Stimulated activated CD4-positive, alpha-beta T cell treated with anti-CD3 and anti-CD28 coated beads, Interleukin-1b, Interleukin-23, amount 100 ng/mL, for 1 hour (primary cell): ENCODE measurements at places on chromosomes 1 and 21.

DNA sequence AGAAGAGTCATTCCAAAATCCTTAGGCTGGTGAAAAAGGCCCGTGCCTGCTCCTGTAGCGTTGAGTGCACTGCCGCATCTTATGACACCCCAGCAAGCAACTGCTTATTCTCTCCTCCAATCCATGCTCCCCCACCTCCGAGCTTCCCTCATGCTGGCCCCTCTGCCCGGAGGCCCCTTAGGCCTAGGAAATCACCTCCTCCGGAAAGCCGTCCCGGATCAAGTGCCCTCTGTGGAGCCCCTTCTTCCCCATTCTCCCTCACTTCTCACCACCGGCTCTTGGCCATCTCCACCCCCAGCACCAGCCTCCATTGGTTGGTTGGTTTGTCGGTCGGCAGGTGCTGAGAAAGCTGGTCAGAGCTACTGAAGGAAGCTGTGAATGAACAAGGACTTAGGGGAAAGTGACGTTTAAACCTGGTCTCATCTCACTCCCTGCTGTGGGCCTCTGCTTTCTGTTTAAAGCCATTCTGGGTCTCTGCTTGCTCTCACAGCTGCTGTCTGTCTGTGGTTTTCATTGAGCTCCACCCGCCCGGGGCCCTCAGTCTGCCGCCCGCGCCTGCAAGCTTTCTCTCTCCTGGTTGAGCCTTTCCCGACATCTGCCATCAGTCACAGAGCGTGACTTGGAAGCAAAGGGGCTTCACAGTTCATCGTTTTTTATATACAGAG lies 122.2 kb downstream of the KCNN3 start:
- no peak for DNase-seq

GRCh38 chr1:32716312-32717148 lies 14.0 kb upstream of the SYNC start:
- no peak for DNase-seq

DNA sequence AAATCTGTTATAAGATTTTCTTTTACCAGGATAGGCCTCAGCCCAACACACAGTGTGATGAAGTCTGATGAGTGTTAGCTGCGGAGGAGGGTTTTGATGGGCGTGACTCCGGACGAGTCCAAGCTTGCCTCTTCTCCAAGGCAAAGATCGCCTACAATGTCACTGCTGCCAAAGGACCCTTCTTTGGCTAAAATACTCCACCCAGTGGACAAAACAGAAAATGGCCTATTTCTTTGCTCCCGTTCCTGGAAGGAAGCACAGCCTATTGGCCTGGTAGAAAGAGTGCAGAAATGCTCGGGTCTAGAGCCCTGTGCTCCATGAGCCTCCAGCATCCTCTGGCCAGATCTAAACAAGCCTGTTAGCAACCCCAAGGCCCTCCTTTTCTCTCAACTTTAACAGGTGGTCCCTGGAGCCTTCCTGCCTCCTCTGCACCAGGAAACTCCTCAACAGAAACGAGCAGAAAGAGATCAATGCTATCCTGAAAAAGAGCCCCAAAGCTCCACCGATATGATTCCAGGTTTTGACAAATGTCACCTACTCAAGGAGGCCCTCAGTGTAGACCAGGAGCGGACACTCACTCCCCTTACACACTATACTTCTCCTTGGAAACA lies 3.4 kb upstream of the CASQ2 start:
- DNase-seq: no peak

- DNase-seq: no peak
Observed at GRCh38 chr1:110153407-110153950, 3.2 kb downstream of the SLC6A17 start.

DNA sequence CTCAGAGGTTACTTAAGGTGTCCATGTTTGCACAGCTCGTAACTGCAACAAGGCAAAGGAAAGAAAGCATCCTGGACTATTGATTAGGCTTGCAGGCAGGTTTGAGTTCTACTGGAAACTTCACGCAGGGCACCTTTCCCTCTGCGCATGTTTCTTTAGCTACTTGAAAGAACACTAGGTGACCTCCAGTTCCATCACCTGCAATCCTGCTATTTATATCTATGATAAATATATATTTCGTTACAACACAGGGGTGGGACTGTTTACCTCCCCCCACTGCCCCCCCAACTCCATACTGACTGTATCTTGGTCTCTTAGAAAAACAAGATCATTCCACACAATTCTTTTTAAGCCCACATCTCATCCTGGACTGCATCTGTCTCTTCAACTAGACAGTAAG lies 12.1 kb downstream of the SSBP3 start:
- DNase-seq: no peak

DNA sequence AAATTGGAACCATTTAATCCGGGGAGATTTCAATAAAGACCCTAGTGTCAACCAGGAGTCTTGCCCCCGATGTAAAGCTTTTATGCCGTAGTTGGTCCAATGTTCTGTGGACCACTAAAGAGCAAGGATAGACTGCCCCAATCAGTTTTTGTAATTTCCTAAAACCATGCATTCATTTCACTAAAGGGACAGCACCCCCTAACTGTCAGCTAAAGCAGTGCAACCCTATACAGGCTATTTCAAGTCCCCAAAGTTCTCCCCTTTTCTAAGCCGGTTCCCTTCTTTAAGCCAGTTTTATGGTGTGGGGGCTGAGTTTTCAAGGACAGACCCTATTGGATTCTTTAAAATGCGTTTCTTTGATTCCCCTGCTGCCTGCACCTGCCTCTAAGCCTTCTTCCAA lies 12.7 kb upstream of the PDPN start:
- DNase-seq: no peak

DNA sequence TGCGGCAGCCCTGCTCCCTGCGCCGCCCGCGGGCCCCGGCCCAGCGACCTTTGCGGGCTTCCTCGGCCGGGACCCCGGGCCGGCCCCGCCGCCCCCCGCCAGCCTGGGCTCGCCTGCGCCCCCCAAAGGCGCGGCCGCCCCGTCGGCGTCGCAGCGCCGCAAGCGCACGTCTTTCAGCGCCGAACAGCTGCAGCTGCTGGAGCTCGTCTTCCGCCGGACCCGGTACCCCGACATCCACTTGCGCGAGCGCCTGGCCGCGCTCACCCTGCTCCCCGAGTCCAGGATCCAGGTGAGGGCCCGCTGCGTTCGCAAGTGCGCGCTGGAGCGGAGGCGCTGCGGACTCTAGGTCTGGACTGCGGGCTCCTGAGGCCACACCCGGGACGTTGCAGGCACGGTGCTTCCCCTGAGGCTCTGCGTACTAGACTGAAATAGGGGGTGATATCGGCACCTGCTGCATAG lies 351 bp downstream of the MIXL1 start:
- DNase-seq: no peak

GRCh38 chr1:73839922-73840321 lies 358.1 kb downstream of the LRRIQ3 start:
- no peak for DNase-seq

DNA sequence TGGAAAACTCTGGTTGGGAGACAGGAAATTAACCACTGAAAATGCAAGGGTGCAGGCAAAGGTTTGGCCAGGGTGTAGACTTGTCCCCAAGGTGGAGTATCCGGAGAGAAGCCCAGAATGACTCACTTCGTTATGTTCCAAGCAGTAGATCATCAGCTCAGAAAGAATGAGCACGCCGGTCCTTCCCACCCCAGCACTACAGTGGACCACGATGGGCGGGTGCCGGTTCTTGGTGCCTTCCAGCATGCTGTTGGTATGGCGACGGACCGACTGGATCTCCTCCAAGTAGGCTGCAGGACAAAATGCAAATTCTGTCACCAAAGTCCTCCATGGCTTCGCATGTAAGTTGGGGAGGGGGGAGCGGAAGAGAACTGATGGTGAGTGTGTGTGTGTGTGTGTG lies 83.4 kb downstream of the SMYD2 start:
- no peak for DNase-seq

DNA sequence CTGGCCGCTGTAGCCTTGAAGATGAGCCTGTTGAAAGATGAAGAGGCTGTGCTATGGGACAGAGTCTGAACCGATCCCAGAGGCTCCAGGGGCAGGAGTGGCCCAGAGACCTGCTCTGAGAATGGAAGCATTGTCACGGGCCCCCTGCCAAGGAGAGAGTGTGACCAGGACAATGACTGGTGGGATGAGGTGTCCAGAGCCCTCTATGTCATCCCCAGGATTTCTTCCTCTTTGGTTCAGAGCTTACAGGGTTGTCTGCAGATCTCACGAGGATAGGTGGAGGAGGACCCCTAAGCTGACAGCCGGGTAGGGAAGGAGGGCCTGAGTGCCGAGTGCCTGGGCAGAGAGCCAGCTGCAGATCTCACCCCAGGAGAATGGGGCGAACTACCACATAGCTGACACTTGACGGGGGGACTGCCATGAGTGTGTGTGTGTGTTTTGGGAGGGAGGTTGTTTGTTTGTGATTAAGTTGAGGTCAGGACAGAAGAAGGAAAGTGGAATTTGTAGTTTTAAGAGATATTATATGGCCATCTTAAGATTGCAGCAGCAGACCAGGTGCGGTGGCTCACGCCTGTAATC lies 25.4 kb downstream of the PIK3CD start:
- DNase-seq: no peak

- DNase-seq: no peak
Observed at GRCh38 chr1:212623603-212624002, 15.0 kb downstream of the ATF3 start.

- DNase-seq: no peak
Observed at GRCh38 chr1:24074196-24074595, 37.7 kb downstream of the MYOM3 start.

DNA sequence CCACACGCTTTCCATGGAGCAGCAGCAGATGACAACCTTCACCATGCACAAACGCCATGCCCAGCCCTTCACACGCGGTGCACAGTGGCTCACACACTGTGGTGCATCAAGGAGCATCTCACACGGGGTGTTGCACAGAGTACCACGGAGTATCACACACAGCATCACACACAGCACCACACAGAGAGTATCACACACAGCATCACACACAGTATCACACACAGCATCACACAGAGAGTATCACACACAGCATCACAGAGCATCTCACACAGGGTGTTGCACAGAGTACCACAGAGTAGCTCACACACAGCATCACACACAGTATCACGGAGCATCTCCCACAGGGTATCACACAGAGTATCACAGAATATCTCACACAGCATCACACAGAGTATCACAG lies 122.2 kb upstream of the RAB4A start:
- no peak for DNase-seq

- DNase-seq: no peak
Observed at GRCh38 chr1:104636581-104636980, 886.9 kb downstream of the AMY1C start.

- DNase-seq: no peak
Observed at GRCh38 chr1:48003741-48004531, 6.8 kb upstream of the TRABD2B start.

DNA sequence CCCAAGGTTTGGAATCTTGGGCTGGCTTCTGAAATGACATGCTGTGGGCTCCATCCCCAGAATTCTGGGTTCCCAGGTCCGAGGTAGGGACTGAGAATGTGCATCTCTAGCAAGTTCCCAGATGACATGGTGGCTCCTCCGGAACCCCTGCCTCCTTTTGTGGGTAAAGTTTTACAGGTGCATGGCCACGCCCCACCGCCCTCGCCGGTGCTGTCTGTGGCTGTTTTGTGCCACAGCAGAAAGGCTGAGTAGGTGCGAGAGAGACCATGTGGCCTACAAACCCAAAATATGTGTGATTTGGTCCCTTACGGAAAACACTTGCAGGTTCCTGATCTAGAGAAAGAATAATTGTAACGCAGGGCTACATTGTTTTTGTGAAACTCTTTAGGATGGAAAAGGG lies 30.9 kb downstream of the SKI start:
- DNase-seq: peak; percentile 33

DNA sequence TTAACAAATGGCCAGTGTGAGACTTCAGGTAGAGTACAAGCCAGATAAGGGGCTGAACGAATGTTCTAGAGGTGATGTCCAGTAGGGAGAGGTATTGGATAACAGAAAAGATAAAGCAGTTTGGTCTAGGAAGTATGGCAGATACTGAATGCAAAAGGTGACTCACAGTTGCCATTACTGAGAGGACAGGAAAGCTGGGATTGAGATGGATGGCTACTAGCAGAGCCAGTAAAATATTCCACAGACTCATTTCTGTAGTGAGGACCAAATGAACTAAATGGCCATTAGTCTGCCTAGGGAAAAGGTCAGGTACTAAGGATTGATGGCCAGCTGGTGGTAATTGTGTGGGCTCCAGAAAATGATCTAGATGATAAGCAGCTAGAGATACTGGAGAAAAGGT lies 11.5 kb downstream of the MACO1 start:
- no peak for DNase-seq

- no peak for DNase-seq
Observed at GRCh38 chr1:165218731-165219130, 137.8 kb downstream of the LMX1A start.

GRCh38 chr1:176638713-176639526 lies 175.9 kb downstream of the PAPPA2 start:
- DNase-seq: no peak

DNA sequence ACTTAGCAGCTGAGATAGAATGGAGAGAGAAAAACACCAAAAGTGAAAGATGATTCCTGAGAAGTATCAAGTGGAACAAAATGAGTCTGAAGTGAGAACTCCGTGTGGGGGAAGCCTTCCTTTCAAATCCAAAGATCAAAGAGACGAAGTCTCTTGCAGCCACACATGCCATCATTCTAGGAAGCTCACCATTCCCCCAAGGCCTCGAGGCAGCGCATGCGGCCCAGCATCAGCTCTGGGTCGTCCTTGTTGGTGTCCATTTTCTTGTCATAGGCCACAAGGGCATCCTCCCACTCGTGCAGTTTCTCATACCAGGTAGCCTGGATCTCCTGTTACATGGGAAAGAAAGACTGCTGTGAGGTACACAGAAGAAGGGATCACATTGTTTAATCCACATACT lies 32.2 kb upstream of the ANGPTL7 start:
- no peak for DNase-seq

DNA sequence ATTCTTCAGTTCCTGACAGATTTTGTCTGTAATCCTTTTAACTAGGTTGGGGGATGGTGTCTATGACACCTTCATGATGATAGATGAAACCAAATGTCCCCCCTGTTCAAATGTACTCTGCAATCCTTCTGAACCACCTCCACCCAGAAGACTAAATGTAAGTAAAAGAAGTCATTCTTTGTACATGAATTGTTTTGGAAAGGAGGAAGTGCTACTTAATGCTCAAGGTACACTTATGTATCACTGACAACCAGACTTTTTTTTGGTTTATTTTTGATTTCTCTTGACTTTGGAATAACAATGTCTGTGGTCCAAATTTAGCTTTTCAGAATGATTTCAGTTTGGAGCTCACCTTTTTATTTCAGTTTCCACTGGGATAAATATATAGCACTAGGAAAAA lies 2.3 kb downstream of the DYRK3 start:
- DNase-seq: no peak

- DNase-seq: no peak
Observed at GRCh38 chr1:206774093-206774492, 1.8 kb upstream of the IL10 start.

GRCh38 chr21:25240974-25241373 lies 366.3 kb downstream of the MRPL39 start:
- no peak for DNase-seq

- peak; percentile 13 for DNase-seq
Observed at GRCh38 chr1:200153277-200154055, 126.0 kb downstream of the NR5A2 start.
